HT1080 (cell line): ENCODE measurements at places on chromosomes 13 and 19. TPM values are rescaled to one million over a fixed set of nuclear protein-coding genes. Genes with fewer than 3 reads are reported as not detected.

- no peak for DNase-seq
Measured at GRCh38 chr13:97933776-97934175, 19.7 kb upstream of the IPO5 start.

Gene ZNF888
- total RNA-seq: 0.03 TPM in 1 of 2 replicates, not detected in the other

DNA sequence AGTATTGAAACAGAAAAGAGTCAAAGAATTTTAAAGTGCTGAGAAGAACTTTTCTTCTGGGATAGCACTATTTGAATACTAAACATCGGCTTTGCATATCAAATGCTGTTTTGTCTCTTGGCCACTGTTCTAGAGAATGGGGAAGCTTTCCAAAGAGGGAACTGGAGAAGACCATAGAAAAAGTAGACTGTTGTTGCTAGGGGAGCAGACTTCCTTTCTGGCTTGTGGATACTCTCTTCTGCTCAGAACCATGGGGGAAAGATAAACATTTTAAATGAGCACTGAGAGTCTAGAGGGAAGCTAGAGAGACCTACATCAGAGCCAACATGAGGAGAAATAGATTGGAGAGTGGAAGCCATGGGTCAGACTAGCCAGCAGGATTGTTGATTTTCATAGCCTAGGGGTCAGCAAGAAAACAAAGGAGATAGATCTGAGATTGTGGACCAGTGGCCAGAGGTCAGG, 315.7 kb downstream of the KCTD12 start:
- no peak for DNase-seq

Gene CDX2
- total RNA-seq: not detected in 2 replicates

- DNase-seq: no peak
Measured at GRCh38 chr13:80313668-80314256, 27.2 kb downstream of the SPRY2 start.

DNA sequence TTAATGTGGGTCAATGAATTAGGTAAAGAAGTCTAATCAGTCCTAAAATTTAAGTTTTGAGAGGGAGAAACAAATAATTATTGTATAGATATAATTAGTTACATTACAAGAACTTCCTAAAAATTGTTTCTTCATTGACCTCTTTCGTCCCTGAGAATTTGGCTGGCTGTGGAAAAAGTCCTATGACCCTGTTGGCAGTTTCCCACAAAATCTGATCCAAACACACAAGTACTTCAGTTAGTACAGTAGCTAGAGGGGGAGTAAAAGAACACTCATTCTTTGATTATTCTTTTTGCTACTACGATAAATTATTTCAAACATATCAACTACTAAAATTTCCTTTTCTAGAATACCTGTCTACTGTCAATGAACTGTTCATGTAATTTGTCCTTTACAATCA, 11.3 kb downstream of the POSTN start:
- DNase-seq: no peak

DNA sequence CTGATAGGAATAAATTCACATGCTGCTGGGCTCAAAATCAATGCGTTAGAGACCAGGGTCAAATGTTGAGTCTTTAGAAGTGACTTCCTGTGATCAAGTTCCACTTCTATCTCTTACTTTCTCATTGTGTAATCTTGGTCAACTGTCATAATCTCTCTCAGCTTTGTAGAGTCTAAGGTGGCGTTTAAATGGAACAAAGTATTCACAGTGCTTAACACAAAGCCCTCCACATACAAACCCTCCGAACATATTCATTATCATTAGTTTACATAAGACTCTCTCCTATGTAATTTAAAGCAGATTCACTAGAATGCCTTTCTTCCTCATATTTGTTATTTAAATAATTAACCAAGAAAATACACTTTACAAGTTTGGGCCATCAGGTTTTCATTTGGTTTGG, 1044.1 kb downstream of the EFNB2 start:
- no peak for DNase-seq

DNA sequence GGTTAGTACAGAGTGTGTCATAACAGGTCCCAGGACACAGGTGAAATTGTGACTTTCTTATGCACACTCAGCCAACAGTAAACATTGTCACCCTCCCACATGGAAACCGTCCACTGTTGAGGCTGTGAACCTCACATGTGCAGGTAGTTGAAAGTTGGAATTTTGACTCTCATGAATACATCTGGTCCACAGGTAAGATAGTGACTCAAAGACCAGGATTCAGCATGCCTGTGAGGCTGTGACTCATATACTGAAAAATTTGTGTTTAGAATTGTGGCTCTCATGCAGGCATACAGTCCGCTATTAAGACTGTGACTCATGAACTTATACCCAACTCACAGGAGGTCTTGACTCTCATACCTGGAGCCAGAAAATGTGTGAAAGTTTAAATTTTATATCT, 67.8 kb downstream of the ZNF728 start:
- DNase-seq: no peak

GRCh38 chr13:97388373-97388772, 45.6 kb upstream of the RAP2A start:
- no peak for DNase-seq

DNA sequence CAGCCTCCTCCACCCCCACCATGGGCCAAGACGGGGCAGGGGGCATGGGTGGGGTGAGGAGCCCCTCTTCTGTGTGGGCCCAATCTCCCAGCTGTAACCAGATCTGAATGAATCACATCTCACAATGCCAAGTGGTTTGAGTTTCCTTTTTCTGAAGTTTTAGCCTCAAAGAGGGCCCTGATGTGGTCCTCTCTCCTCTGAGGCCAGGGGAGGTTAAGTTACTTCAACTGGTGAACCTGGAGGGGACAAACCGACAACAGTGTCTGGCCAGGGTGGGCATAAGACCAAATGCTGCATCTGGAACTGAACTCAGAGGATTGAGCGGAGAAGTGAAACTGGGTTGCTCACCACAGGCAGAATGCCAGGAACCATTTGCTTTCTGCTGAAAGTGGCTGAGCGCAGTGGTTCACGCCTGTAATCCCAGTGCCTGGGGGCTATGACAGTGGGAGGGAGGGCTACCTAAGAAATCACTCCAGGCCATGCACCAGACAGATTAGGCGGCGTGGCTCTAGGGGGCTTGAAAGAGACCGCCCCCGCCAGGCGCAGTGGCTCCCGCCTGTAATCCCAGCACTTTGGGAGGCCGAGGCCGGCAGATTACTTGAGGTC, 15.4 kb upstream of the IRGC start:
- DNase-seq: peak; percentile 69

GRCh38 chr13:33931397-33932311, 113.7 kb downstream of the RFC3 start:
- DNase-seq: peak; percentile 50

Gene AMH
- total RNA-seq: 7.2 and 10.6 TPM in 2 replicates

Gene EFNA2
- 0.45 TPM in 1 of 2 replicates, not detected in the other for total RNA-seq

Gene FCAR
- total RNA-seq: not detected in 2 replicates

DNA sequence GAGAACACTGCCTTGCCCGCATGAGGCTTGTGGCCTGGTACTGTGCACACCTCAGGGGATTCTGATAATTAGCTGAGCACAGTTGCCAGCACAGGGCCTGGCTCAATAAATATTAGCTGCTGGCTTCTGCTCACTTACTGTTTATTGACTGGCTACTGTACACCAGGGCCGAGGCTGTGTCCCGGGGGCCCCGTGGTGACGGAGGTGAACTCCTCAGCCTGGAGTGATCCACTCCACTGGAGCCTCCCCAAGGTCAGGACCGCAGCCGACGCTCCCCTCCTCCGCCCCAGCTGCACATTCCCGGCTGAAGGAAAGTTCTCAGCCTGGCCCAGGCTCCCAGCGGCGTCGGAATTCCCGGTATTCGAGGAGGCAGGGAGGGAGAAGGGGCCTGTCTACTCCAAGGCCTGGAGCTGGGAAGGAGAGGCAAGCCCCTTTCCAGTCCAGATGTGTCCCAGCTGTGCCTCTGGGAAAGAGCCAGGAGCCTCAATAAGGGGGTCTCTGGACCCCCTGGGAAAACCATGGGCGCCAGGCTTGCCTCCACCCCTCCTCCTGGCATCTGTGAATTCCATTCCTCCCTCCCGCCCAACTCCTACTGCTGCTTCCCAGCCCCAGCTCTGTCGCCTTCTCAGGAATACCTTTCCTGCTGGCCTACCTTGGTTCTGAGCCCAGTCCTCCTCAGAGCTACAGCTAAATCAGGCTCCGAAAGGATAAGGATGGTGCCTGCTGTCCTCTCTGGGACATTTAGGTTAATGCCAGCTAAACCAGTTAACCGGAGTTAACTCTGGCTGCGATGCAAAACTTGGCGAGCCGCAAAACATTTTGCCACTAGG, 7.3 kb downstream of the RPS16 start:
- DNase-seq: no peak

DNA sequence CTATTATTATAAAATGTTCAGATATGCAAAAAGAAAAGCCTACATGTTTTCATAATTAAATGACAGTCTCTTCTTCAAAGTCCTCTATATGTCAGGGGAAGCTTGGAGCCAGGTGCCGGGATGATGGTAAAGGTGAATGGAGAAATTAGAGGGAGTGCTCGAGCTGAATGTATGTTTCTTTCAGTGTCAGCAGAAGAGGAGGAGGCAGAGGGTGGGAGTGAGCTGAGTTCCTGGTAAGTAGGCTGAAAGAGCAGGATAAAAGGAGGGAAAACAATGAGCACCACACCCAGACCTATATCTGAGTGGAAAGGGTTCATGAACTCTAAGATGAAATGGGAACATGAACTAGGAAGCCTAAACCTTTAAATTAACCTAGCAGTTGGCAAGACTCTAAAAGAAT, 307.6 kb upstream of the NBEA start:
- DNase-seq: no peak

Gene POU4F1
- not detected in 2 replicates for total RNA-seq

Gene CYP4F2
- total RNA-seq: 0.30 and 0.63 TPM in 2 replicates

DNA sequence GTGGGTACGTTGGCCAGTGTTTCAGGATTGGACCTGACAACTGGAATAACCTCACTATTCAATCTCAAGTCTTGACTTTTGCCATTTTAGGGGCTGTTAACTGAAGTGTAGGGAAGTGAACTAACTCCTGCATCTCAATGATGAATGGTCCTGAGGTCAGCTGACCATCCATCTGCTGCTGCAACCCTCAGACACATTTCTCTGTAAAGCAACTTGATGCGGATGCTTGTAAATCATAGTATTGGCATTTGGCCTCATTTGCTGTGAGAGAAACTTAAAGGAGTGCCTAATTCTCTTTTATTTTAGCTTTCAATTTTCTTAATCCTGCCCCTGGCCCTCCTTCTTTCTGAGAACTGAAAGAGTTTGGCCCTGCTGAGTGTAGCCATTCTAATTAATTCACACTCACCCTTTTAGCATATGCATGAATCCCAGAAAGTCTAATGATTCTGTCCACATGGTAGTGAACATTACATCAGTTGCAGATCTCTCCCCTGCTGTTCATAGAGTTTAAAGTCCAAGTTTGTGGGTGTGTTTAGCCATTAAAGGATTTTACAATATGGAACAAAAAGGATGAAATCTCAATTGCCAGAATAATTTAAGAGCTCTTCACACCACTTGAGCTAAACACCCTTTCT, 1531.4 kb upstream of the SLC10A2 start:
- DNase-seq: no peak

Gene HMG20B
- total RNA-seq: 57.1 and 69.3 TPM in 2 replicates

Gene GRIK5
- not detected in 2 replicates for total RNA-seq

Gene ZNF560
- total RNA-seq: 0.47 and 0.94 TPM in 2 replicates

DNA sequence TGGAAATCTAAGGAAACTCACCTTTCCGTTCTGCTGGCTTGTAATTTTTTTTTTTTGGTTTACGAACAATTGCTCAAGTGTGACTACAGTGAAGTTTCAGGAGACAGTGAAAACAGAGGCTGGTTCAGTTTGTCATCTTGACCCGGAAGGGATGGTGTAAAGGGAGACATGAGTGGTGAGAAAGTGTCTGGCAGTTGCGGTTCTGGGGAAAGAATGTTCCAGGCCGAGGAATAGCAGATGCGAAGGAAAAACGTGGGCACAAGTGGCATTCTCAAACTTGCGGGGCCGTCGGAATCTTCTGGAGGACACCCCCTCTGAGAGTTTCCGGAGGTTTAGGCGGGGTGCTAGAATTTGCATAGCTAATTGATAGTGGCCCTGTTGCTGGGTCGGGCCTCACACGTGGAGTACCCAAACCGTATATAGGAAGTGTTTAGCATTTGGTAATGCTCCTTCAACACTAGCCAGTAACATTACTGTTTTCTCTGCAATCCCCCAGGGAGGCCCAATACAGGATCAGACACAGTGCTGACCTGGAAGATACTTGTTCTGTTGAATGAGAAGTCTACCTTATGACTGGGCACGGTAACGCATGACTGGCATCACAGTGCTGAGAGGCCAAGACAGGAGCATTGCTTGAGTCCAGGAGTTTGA, 2.8 kb upstream of the TNFSF9 start:
- no peak for DNase-seq

DNA sequence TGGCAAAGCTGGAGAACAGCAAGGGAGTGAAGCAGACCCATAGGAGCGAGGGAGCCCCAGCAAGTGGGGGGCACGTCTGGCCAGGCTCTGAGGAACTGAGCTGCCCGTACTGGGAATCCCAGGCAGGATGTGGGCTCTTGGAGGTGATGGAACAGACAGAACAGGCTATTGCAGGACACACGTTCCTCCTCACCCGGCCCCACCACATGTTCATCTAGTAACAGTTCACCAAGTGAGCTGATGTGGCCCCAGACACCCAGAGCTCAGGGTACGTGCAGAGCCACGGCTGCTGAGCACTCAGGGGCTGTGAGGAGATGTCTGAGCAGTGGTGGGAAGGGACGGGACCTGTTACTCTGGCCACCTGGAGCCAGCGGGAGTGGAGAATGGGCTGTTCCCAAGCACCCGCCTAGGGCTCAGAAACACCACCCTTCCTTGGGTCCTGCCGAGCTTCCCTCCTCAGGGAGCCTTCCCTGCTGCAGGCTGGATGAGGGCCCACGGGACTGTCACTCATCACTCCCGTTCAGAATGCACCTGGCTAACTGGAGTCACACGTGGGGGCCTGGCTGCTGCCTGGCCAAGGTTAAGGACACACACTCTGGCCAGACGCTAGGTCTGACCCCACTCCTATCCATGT, 18.4 kb downstream of the ELL start:
- DNase-seq: no peak

GRCh38 chr13:42762917-42763316, 18.5 kb upstream of the FAM216B start:
- peak; percentile 87 for DNase-seq

Gene LSR
- 0.23 and 1.3 TPM in 2 replicates for total RNA-seq

Gene LRRC4B
- 0.03 and 0.08 TPM in 2 replicates for total RNA-seq

- no peak for DNase-seq
Measured at GRCh38 chr13:110221406-110222117, 85.4 kb downstream of the COL4A1 start.

GRCh38 chr19:30864391-30865215, 484.6 kb downstream of the TSHZ3 start:
- no peak for DNase-seq

- DNase-seq: no peak
Measured at GRCh38 chr13:95524264-95524901, 28.1 kb upstream of the CLDN10 start.

DNA sequence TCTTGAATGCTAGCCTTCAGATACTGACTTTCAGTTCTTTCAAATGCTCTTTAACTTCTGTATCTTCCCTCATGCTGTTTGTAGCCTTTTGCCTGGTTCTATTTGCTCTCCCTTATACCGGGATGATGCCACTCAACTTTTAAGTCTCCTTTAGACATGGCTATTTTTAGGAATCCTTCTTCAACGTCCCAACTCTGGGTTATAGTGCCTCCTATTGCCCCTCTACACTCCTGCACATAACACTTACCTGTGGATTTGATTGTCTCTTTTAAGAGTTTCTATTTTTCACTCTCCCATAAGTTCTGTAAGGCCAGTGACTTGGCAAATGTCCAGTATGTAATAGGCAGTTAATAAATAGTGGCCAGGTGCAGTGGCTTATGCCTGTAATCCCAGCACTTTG, 343.0 kb downstream of the KLF5 start:
- no peak for DNase-seq

GRCh38 chr13:32897296-32897695, 118.9 kb upstream of the KL start:
- DNase-seq: no peak

GRCh38 chr13:46178143-46178542, 3.8 kb downstream of the LCP1 start:
- no peak for DNase-seq
